CD4-positive, alpha-beta T cell treated with Interleukin-17A for 1 hour (primary cell): ENCODE measurements at places on chromosomes 5 and 9.

- DNase-seq: no peak
Measured at GRCh38 chr9:101737165-101737704, 1.2 kb downstream of the GRIN3A start.

- DNase-seq: no peak
Measured at GRCh38 chr9:4371108-4371507, 71.2 kb upstream of the GLIS3 start.

- DNase-seq: no peak
Measured at GRCh38 chr9:108621991-108622855, 233.6 kb downstream of the ACTL7B start.

DNA sequence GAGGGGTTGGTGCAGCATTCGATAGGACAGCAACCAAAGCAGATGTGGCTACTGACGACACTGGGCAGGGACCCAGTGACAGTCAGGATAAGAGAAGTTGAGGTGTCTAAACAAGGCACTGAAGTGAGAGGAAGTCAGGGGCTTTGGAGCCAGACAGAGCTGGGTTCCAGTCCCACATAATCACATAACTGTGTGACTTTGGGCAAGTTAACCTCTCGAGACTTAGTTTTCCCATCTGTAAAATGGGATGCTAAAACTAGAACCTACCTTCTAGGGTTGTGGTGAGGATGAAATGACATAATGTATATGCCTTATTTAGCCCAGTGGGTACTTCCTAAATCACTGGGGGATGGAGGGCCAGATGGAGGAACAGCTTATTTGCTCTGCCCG, 3.1 kb downstream of the ANGPTL2 start:
- DNase-seq: no peak

DNA sequence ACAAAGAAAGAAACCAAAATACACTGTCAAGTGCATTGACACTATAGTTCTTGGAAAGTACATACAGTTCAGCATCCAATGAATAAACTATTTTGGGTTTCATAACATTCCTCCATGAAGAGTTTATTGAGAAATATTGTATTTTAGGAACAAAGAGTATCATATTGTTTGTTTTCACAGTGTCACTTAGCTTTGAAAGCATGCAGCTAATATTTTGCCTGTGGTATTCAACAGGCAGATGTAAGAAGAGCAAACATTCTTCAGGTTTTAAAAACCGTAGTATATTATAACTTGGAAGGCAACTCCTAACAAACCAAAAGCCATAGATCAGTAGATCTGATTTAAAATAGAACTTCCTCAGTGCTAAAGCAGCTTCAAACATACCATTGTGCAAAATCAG, 4.5 kb downstream of the PRELID2 start:
- DNase-seq: no peak

GRCh38 chr5:14472986-14473567, 108.5 kb upstream of the OTULINL start:
- no peak for DNase-seq

- no peak for DNase-seq
Measured at GRCh38 chr5:95892784-95893354, 68.8 kb downstream of the ELL2 start.

- no peak for DNase-seq
Measured at GRCh38 chr9:35658968-35659220, 802 bp downstream of the CCDC107 start.

DNA sequence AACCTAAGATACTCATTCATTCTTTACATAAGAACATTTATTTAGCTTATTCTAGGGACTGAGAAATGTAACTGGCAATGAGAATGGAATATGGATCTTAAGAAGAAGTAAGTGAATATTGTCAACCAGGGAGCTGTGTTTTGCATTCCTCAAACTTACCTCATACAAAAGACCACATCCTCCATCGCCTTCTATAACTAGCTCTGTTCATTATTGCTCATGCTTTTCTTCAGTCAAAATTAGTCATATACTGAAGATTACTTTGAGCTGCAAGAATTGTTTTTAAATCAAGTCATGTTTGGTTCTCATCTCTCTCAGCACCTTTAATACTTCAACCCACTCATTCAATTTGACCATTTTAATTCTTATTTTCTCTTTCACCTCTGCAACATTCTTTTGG, 140.3 kb upstream of the RASA1 start:
- no peak for DNase-seq
